ENCODE measurements at places on chromosomes 6 and 20.

DNA sequence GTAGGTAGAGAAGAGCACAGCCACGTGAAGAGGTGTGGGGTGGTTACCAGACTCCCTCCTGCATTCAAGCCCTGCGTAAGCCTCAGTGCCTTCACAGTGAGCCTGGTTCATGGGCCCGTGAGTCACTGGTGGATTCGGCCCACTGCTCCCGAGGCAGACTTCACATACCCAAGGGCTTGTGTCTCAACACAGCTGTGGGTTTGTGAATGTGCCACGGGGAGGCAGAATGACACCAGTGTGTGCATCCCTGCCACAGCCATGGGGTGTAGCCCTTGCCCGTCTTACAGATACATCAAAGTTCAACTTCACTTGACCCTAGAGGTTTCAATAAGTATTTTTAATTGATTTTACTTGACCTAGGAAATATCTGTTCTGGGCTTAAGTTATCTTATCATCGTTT lies 108.5 kb downstream of the MAP3K4 start:
- no peak for DNase-seq

- DNase-seq, result no peak
These were observed 68.7 kb downstream of the SNX9 start for GRCh38 chr6:157891544-157892362.

DNA sequence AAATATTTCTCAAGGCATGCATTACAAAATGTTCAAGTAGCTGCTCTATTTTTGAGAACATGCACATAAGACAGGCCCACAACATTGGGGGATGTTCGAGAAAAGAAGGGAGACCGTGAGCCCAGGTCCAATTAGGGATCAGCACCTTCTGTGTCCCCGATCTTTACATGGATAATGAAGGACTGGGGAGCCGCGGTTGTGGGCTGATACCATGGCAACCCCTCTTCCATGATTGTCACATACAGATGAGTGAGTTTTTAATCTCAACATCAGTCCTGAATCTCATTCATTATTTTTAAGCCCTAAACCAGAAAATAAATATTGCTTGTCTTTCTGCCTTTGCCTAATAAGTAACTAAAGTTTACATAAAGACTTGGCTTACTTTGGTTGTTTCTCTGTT lies 935.7 kb downstream of the KIF16B start:
- no peak for DNase-seq

DNA sequence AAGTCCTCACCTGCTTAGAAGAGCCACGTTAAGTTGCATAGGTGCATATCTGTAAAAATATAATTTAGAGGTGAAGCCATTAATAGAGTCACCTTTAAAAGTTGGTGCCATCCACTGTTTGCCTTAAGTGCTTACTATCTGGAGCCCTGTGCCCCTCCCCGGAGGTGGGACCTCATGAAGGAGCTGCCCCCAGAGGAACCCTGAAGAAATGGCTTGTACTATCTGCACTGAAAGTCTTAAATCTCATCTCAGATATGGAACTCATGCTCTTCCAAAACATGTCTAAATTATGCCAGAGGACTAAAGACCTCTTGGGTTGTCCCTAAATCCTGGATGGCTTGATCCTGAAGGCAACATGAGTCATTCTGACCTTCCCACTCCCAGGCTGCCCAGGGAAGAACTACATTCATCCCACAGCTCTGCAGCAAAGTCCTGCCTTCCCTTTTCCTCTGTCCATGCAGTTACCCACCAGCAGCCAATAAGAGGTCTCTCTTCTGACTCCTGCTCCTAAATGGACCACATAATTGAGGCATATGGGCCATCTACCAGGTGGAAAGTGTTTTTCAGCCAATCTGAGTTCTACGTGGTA lies 85.3 kb downstream of the ASXL1 start:
- DNase-seq, result no peak

- DNase-seq, result no peak
These were observed 147.7 kb downstream of the PRL start for GRCh38 chr6:22149096-22149495.
